ENCODE measurements at places on chromosomes 16 and 17. TPM values are rescaled to one million over a fixed set of nuclear protein-coding genes. Genes with fewer than 3 reads are reported as not detected.
A peak's percentile ranks its signal among the peaks of the same experiment; 100 is the strongest.

GRCh38 chr16:66542396-66542795 is 7.5 kb downstream of the TK2 start:
- no peak for DNase-seq

DNA sequence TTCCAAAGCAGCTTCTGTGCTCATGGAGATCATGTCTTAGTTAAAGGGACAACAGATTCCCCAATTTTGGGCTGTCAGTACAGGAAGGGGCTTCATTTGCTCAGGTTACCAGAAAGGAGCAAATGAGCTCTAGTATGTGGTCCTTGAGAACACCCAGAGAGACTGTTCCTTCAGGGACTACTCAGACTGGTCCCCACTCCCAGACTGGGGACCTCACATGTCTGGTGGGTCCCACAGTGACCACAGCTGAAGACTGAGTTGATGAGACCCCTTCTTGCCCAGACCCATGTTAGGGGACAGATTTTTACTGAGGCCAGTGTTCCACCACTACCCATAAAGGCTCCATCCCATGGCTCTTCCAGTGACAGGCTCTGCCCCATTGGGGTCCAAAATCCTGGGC is 1695.2 kb downstream of the TP53TG3F start:
- DNase-seq, result no peak

GRCh38 chr17:82577300-82577699 is 57.8 kb downstream of the FOXK2 start:
- no peak for DNase-seq

- no peak for DNase-seq
Measured at GRCh38 chr16:19292186-19292585, 6.7 kb downstream of the CLEC19A start.

GRCh38 chr16:55264949-55265348 is 59.1 kb upstream of the IRX6 start:
- no peak for DNase-seq

DNA sequence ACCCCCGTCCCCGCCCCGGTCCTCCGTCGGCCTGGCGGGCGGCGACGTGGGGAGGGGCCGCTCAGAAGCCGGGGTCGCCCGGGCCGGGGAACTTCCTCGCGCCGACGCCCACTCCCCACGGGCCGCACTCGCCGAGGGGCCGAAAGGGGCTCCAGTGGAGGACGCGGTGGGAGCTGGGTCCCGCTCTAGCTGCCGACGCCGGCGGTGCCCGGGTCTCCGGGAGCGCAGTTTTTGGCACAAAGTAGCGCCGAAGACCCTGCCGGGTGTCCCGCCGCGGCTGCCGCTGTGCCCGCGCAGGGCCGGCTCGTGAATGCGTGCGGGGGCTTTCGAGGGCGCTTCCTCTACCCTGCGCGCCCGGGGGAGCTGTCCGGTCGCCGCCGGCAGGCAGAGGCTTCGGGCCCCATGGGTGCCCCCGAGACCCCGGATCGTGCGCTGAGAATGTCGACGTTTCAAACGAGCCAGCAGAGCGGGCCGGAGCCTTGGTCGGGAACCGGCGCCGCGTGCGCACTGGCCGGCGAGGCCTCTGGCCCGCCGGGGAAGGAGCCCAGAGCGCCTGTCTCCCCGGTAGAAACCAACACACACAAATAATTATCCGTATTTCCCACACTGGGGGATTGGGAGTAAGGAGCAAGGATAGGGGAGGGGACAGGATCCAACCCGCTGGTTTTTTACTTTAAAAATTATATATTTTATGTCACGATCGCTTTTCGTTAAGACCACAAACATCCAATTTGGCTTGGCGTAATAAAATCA is 46.6 kb upstream of the SLC38A10 start:
- DNase-seq, result no peak

- no peak for DNase-seq
Measured at GRCh38 chr17:79036596-79036995, 12.6 kb downstream of the C1QTNF1 start.

- DNase-seq, result peak; percentile 41
Measured at GRCh38 chr17:17724307-17725010, 43.2 kb downstream of the RAI1 start.

GRCh38 chr16:68065716-68066305 is 19.4 kb upstream of the NFATC3 start:
- no peak for DNase-seq

- no peak for DNase-seq
Measured at GRCh38 chr17:75238684-75239191, 22.7 kb downstream of the GGA3 start.

DNA sequence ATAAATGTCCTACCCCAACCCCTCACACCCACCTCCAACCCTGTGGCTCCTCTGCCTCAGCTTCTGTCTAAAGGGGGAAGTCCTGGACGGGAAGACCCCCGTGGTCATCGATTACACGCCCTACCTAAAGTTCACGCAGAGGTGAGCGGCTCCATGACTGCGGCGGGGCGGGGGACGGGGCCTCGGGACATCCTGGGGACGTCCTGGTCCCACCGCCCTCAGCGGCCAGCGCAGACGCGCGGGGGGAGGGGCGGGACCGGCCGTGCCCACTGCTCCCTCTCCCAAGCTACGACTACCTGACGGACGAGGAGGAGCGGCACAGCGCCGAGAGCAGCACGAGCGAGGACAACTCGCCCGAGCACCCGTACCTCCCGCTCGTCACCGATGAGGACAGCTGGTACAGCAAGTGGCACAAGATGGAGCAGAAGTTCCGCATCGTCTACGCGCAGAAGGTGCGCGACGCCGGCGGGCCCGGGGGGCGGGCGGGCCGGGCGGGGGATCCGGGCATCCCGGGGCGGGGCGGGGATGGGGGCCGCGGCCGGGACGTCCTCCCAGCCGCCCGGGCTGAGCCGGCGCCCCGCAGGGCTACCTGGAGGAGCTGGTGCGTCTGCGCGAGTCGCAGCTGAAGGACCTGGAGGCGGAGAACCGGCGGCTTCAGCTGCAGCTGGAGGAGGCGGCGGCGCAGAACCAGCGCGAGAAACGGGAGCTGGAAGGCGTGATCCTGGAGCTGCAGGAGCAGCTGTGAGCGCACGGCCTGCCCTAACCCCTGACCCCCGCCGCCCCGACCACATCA is 6.7 kb downstream of the RUNDC3A start:
- DNase-seq, result no peak

DNA sequence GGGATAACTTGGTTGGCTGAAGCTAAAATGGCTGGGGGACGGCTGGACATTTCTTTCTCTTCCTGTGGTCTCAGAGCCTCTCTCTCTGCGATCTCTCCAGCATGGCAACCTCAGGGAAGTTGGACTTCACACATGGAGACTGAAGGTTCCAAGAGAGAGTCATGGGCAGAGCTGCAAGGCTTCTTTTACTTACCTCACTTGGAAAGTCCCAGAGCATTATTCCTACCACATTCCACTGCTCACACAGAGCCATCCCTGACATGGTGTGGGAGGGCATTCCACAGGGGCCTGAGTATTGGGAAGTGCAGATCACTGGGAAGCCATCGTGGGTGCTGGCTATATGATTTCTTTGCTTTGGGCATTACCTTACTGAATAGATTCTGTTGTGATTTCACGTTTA is 9.8 kb upstream of the SLC6A2 start:
- no peak for DNase-seq

DNA sequence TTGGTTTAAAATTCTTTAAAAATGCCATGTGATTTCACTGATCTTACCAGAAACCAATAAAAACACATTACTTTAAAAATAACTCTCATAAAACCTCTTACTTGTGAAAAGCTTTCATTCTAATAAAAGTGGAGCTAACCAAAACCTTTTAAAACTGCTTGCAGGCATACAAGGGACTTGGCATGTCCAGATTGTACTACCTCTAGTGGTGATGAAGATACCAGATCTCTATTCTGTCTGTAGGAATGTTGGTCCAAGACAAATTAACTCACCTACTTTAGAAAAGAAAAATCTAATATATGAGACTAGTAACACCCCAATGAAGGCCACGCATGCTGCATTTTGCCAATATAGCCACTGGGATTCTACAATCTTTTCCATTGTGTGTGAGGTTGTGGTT is 151.0 kb upstream of the SALL1 start:
- no peak for DNase-seq

DNA sequence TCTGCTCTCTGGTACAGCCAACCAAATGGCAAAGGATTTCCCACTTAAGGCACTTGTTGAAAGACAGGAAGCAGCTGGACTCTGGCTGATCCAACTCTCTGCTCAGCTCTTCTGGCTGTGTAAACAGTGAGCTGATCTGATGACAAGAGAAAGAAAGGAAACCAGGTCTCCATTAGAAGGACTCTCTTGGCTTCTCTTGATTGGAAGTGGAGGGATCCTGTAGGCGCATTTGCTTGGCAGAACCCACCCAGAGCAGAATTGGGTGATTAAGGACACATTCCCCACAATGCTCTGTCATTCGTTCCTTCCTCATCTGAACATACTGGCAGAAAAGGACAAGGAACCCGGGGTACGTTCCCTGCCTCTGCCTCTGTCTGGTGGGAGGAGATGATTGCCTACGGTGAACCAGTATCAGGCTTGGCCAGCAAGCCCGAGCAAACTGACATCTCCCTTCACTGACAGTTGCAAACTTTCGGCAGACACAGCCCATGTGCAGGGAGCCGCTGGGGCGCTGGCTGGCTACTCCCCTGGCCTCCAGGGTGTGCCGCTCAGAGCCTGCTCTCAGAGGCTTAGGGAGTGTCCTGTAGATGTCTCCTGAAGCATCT is 29.1 kb downstream of the LDHD start:
- peak; percentile 67 for DNase-seq

GRCh38 chr16:80477838-80478237 is 63.0 kb upstream of the DYNLRB2 start:
- DNase-seq, result no peak

- DNase-seq, result no peak
Measured at GRCh38 chr16:47780213-47780875, 319.2 kb downstream of the PHKB start.

GRCh38 chr16:7597677-7598076 is 265.0 kb downstream of the RBFOX1 start:
- DNase-seq, result no peak

GRCh38 chr16:7398536-7398935 is 65.9 kb downstream of the RBFOX1 start:
- no peak for DNase-seq

DNA sequence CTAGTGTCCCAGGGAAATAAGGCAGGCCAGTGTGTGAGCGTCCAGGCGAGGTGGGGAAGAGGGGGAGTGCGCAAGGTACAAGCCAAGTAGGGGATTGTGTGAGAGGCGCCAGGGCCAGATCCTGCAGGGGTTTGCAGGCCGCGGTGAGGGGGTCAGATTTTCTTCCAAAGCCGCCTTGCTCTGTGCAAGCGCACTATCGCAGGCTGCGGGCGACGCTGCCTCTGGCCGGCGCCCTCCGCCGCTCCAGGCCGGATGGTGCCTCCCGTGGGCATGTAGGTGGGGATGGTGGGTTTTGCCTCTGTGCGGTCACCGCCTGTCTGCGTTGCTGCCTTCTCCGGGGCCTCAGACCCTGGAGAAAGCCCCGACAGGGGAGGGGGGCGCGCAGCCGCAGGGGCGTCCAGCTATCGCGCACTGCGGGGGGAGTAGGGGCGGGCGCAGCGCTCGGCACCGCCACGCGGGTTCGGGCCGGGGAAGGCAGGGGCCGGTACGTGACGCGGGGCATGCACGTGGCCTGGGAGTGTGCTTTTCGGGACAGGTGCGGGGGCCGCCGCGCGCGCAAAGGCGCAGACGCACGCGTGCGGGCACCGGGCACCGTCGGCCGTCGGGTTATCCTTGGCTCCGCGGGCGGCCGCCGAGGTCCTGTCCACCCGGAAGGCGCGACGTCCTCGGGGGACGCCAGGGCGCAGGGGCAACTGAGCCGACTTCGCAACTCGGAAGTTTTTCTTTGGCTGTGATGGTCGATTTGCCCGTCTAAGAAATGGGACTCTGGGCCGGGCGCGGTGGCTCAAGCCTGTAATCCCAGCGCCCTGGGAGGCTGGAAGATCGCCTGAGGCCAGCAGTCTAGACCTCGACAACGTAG is 1.1 kb upstream of the HAPSTR1 start:
- DNase-seq, result peak; percentile 35

- no peak for DNase-seq
Measured at GRCh38 chr17:81396278-81396721, 1.0 kb downstream of the BAHCC1 start.

DNA sequence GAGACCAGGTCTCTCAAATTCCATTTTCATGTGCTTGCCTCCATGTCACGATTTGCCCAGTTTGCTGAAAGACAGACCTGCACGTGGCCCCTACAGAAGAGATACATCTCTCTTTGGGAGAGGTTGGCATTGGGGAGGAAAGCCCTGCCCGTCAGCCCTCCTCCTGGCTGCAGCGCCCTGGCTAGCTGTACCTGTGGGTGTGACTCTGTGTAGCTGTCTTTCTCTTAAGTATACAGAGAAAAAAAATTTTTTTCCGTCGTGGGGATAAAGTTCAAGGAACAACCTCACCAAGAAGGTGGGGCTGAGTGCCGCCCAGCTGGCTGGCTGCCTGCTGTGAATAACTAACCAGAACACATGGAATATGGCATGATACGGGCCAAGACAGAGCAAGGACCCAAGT is 26.5 kb downstream of the TMEM98 start:
- no peak for DNase-seq

DNA sequence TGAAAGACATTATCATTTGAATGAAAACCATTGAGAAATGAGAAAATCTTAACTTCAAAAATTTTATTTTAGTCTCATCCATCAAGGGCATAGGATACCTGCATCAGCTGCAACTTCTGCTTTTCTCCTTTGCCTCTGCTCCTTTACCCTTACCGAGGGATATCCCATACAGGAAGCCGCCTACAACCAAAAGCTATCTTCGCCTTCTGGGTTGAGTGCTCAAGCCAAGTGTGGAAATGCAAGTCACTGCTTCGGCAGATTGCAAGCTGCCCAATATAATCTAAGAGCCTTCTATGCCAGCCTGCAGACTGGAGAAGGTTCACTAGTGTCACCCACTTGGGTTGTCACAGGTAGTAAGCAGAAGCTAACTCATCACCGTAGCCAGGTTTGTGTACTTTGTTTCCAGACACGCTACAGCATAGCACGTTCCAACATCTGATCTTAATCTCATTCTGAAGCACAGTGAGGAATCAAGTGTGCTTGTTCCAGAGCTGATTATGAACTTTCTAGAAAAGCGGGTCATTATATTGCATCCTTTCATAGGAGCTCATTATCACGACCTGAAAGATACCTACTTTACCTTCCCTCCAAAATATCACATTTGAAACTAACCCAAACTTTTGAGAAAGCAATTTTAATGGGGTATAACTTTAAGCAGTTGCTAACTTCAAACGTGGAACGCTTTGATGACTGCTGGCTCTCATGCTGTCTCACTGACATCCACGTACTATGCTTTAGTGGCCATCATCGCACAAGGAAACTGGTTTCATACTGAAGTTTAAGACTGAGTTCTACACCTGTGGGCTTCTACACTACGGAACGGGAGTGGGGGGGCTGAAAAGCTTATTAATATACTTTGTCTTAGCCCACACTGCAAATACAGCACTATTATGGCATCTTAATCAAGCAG is 8.0 kb upstream of the UNK start:
- DNase-seq, result no peak

- DNase-seq, result no peak
Measured at GRCh38 chr17:78493450-78493849, 83.7 kb downstream of the DNAH17 start.

SEZ6L2 gene
- polyA plus RNA-seq, result 3.3 TPM

SLC52A1 gene
- not detected for polyA plus RNA-seq

CNP gene
- 45.6 TPM for polyA plus RNA-seq

KRTAP4-3 gene
- polyA plus RNA-seq, result not detected

PDE6G gene
- polyA plus RNA-seq, result 4.0 TPM

PRAC2 gene
- not detected for polyA plus RNA-seq

PABPN1L gene
- polyA plus RNA-seq, result not detected

NEURL4 gene
- polyA plus RNA-seq, result 23.9 TPM

SYNGR2 gene
- polyA plus RNA-seq, result 134 TPM

SLC22A31 gene
- 2.6 TPM for polyA plus RNA-seq

ANKS3 gene
- polyA plus RNA-seq, result 16.6 TPM

P3H4 gene
- 31.4 TPM for polyA plus RNA-seq

Measured in hindlimb muscle (tissue), 1 donor.